ENCODE measurements at places on chromosomes 11 and 22. TPM values are rescaled to one million over a fixed set of nuclear protein-coding genes. Genes with fewer than 3 reads are reported as not detected.

Gene SELENOM
- 259 TPM for total RNA-seq

Gene OR8A1
- total RNA-seq, result not detected

Gene BTBD18
- not detected for total RNA-seq

GRCh38 chr11:134330611-134331353 is 1.0 kb upstream of the GLB1L2 start:
- no peak for DNase-seq

DNA sequence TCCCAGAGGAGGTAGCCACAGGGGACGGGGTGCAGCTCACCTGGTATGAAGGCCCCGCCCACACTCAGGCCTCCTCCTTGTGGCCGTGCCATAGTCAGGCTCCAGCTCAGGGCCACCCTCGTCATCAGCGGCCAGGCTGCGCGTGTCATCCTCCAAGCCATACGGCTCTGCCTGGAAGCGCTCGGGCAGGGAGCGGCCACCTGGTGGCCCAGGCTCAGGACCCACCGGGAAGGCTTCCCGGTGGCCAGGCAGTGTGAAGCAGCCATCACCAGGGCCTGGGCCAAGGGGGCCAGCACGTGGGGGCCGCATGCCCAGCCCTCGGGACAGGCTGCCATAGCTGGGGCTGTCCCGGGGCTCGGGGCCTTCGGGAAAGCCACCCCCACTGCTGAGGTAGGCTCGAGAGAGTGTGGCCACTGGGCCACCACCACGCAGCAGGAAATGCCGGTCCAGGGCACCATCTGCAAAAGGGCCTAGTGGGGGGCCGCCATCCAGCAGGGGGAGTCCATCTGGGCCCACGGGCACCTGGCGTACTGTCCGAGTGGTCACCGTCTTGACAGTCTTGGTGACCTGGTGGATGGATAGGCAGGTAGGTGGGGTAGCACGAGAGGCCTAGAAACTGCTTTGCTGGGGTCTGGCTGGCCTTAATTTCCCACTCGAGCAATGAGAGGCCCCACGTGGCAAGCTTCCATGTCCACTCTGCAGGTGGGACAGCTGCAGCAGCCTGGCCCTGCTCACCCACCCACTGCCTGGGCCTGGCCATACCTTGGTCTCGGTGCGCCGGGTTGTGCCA is 35.3 kb downstream of the ARVCF start:
- no peak for DNase-seq
